ENCODE measurements at places on chromosomes 1 and 21. TPM values are rescaled to one million over a fixed set of nuclear protein-coding genes. Genes with fewer than 3 reads are reported as not detected.

GRCh38 chr1:26785611-26786436 lies 1.9 kb upstream of the PIGV start:
- no peak for DNase-seq
- peak overlapping the region; percentile 97 for H3K4me3 ChIP-seq
- H3K36me3 ChIP-seq: peaks cover 7% of the 10 kb centered on the region
- no peaks in the 10 kb centered on the region for H3K27me3 ChIP-seq

GRCh38 chr1:89605692-89606091 lies 27.2 kb upstream of the LRRC8C start:
- no peaks in the 10 kb centered on the region for H3K4me1 ChIP-seq
- DNase-seq: no peak
- H3K27ac ChIP-seq: no peak overlapping the region
- H3K4me3 ChIP-seq: no peak overlapping the region

ANGPTL7 gene
- not detected for total RNA-seq

SLAMF9 gene
- not detected for total RNA-seq

DNA sequence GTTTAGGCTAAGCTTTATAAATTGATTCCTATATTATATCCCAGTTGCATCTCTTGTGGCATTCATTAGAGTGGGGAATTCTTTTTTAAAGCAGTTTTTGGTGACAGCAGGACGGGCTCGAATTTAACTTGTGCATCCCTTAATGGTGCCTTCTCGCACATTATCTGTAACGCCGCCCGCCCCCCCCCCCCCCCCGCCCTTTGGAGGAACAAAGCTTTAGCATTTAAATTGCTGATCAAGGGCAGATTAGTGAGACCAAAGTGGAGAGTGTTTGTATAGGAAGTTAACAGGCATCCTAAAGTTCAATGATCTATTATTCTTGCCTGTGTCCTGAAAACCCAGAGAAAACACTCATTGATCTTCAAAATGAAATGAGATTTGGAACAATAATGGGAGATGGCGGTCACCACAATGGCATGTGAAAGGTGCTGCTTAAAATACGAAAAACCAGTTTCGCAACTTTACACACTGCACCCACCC lies 2.2 kb downstream of the LMO4 start:
- peak overlapping the region; percentile 86 for H3K4me3 ChIP-seq
- no peak for DNase-seq
- peak overlapping the region; percentile 99 for H3K27ac ChIP-seq
- H3K36me3 ChIP-seq: peaks cover 20% of the 10 kb centered on the region

GRCh38 chr1:38000529-38001455 lies 4.5 kb downstream of the FHL3 start:
- peaks cover 5% of the 10 kb centered on the region for H3K27me3 ChIP-seq
- DNase-seq: no peak
- H3K4me3 ChIP-seq: no peak overlapping the region
- H3K27ac ChIP-seq: peak overlapping the region; percentile 96
- peaks cover 18% of the 10 kb centered on the region for H3K4me1 ChIP-seq
- peaks cover 4% of the 10 kb centered on the region for H3K36me3 ChIP-seq

DNA sequence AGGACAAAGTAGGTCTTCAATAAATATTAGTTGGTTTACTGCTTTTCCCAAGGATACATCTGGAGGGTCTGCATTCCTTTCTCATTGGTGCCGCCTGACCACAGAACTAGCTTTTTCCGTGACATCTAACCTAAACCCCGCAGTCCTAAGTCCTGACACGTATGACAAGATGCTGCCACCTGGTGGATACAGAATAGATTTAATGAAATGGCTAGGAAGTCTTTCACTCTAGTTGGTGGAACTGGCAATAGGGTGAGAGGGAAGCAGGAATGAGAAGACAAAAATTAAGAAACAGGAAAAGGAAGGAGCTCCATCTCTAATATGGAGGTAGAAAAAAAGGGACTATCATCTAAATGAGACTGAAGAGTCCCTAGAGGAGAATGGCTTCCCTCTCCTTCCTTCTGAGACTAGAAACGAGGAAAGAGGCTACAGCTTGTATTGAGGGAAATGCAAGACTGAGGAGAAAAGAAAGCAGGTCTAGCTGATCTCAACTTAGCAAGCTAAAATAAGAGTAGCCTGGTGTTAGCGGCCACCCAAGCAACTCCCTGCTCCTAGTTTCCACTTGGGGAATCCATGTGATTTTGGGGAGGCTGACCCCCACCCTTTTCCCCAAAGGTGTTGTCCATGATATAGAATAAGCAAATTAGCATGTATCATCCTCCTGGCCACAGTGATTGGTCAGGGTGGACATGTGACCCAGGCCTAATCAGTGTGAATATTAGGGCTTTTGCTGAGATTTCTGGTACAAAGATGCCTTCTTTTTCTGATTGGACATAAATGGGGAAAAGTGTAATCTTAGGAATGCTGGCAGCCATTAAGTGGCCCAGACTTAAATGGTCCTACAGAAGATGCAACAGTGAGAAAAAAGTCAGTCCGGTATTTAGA lies 5.9 kb downstream of the RFX5 start:
- H3K36me3 ChIP-seq: peaks cover 15% of the 10 kb centered on the region
- no peak overlapping the region for H3K4me3 ChIP-seq
- DNase-seq: peak; percentile 17
- peak overlapping the region; percentile 45 for H3K27ac ChIP-seq
- H3K4me1 ChIP-seq: peaks cover 6% of the 10 kb centered on the region

HOOK1 gene
- 56.1 TPM for total RNA-seq

- no peak for DNase-seq
- no peak overlapping the region for H3K27ac ChIP-seq
Observed at GRCh38 chr1:104172243-104172681, 422.6 kb downstream of the AMY1C start.

ARHGAP29 gene
- total RNA-seq: 15.2 TPM

ATP6V1G3 gene
- total RNA-seq: not detected

- H3K4me1 ChIP-seq: peaks cover 5% of the 10 kb centered on the region
- H3K4me3 ChIP-seq: no peak overlapping the region
- no peak for DNase-seq
- no peak overlapping the region for H3K27ac ChIP-seq
Observed at GRCh38 chr21:36729310-36729970, 30.5 kb downstream of the SIM2 start.

KCNA3 gene
- 0.75 TPM for total RNA-seq

IGFN1 gene
- total RNA-seq: 0.38 TPM

GBP2 gene
- total RNA-seq: not detected

GRCh38 chr1:60637651-60638050 lies 444.7 kb upstream of the NFIA start:
- DNase-seq: no peak
- no peaks in the 10 kb centered on the region for H3K4me1 ChIP-seq
- H3K36me3 ChIP-seq: no peaks in the 10 kb centered on the region
- H3K27me3 ChIP-seq: no peaks in the 10 kb centered on the region

RNF223 gene
- not detected for total RNA-seq

DNA sequence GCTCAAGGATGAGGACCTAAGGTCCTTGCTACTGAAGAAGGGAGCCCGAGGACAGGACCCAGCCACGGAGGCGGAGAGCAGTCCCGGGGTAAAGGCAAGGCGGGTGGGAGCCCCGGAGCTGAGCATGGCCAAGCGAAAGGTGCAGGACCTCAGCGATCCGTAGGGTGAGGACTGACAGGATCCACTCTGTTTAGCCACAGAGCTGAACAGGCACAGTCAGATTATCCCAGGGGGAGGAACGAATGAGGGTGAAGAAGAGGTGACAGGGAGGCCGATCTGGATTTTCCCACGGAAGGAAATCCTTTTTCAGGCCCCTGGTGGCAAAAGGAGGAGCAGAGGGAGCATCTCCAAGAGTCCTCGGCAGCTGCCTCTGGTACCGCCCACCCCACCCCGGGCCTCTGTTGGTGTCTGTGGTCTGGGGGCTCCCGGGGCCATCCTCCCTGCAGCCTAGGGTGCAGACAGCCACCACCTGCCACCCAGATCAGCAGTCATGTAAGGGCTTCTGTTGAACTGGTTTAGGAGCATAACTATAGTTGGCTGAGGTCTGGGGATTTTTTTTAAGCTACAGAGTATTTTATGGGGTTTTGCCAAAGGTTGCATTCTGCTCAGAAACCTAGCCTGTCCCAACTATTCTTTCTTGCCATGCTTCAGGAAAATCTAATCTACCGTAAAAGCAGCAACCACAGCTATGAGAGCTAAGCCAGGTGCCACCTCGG lies 32.3 kb upstream of the LBR start:
- DNase-seq: no peak
- no peaks in the 10 kb centered on the region for H3K36me3 ChIP-seq
- H3K4me3 ChIP-seq: no peak overlapping the region
- H3K27me3 ChIP-seq: peaks cover 29% of the 10 kb centered on the region

TPM3 gene
- total RNA-seq: 298 TPM

RPTN gene
- total RNA-seq: not detected

- no peak overlapping the region for H3K4me3 ChIP-seq
- H3K4me1 ChIP-seq: no peaks in the 10 kb centered on the region
- H3K27ac ChIP-seq: no peak overlapping the region
- no peaks in the 10 kb centered on the region for H3K27me3 ChIP-seq
- no peak for DNase-seq
- H3K36me3 ChIP-seq: peaks cover 37% of the 10 kb centered on the region
Observed at GRCh38 chr1:19166066-19166465, 44.0 kb downstream of the UBR4 start.

C1orf94 gene
- total RNA-seq: not detected

SMIM11 gene
- 5.9 TPM for total RNA-seq

- H3K4me1 ChIP-seq: peaks cover 39% of the 10 kb centered on the region
- H3K27ac ChIP-seq: peak overlapping the region; percentile 73
- no peaks in the 10 kb centered on the region for H3K36me3 ChIP-seq
Observed at GRCh38 chr1:207034208-207034607, 1.7 kb upstream of the C1orf116 start.

GRCh38 chr1:160284220-160284781 lies 632 bp downstream of the PEX19 start:
- DNase-seq: no peak
- H3K27ac ChIP-seq: peak overlapping the region; percentile 96
- no peaks in the 10 kb centered on the region for H3K27me3 ChIP-seq
- H3K36me3 ChIP-seq: peaks cover 13% of the 10 kb centered on the region
- H3K4me1 ChIP-seq: peaks cover 11% of the 10 kb centered on the region

LCE3D gene
- not detected for total RNA-seq

DNA sequence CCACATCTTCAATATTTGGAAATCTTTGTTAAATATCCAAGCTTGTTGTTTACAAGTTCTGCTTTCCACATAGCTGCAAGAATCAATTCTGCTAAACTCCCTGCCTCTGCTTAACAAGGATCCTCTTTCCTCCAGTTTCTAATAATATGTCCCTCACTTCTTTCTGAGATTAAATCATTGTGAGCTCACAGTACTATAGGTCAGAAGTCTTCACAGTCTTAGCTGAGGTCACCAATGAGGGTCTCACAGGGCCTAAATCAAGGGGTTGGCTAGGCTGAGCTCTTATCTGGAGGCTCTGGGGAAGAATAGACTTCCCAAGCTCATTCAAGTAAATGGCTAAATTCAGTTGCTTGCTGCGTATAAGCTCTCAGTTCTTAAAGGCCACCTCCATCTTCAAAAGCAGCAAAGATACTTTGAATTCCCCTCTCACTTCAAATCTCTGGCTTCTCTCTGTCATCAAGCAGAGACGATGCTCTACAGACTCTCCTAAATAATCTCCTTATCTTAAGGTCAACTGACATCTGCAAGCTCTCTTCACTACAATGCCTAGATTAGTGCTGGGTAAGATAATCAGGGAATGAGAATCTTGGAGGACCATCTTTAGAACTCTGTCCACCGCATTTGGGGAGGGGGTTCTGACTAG lies 175.3 kb downstream of the PLPPR4 start:
- H3K4me1 ChIP-seq: no peaks in the 10 kb centered on the region
- H3K27ac ChIP-seq: no peak overlapping the region
- no peaks in the 10 kb centered on the region for H3K27me3 ChIP-seq

GRCh38 chr21:33881689-33882440 lies 33.7 kb downstream of the ATP5PO start:
- no peak overlapping the region for H3K27ac ChIP-seq
- H3K36me3 ChIP-seq: no peaks in the 10 kb centered on the region
- no peak overlapping the region for H3K4me3 ChIP-seq
- no peaks in the 10 kb centered on the region for H3K27me3 ChIP-seq

- no peaks in the 10 kb centered on the region for H3K4me1 ChIP-seq
- no peaks in the 10 kb centered on the region for H3K36me3 ChIP-seq
- no peak for DNase-seq
- H3K4me3 ChIP-seq: no peak overlapping the region
- H3K27me3 ChIP-seq: peaks cover 33% of the 10 kb centered on the region
Observed at GRCh38 chr21:44911384-44912157, 9.1 kb downstream of the ITGB2 start.
